ENCODE measurements at places on chromosomes 2 and 18.

DNA sequence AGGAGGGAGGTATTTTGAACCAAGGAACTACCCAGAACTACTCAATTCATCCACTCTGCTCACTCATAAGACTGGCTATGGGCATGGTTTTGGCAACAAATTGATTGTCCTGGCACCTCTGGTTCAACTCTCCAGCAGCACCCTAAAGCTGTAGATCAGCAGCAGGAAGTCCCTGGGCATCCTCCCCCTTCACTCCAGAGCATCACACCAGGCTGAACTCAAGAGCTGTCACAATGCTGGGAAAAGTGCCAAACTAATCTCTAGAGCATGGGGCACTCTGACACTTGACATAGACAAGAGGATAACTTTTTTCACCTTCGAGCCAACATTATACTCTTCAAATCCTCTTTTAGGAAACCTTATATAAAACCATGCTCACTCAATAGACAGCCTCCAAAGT, 154.1 kb upstream of the RBBP8 start:
- DNase-seq: no peak

DNA sequence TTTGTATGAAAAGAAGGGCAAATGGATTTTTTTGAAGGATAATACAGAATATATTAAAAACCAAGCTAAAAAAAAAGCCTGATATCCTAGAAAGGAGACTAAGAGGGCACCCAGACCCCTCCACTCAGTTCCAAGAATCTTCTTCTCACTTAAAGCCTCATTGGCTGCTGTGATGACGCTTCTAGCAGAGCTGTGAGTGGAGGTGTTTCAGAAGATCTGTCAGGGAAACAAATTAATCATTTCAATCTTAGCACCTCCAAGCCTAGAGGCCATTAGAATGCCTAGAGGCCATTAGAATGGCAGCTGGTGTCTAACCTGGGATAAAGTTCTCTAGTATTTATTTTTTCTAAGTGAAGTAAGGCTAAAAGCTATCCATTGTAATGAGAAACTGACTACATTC, 164.2 kb upstream of the TMEM200C start:
- no peak for DNase-seq

DNA sequence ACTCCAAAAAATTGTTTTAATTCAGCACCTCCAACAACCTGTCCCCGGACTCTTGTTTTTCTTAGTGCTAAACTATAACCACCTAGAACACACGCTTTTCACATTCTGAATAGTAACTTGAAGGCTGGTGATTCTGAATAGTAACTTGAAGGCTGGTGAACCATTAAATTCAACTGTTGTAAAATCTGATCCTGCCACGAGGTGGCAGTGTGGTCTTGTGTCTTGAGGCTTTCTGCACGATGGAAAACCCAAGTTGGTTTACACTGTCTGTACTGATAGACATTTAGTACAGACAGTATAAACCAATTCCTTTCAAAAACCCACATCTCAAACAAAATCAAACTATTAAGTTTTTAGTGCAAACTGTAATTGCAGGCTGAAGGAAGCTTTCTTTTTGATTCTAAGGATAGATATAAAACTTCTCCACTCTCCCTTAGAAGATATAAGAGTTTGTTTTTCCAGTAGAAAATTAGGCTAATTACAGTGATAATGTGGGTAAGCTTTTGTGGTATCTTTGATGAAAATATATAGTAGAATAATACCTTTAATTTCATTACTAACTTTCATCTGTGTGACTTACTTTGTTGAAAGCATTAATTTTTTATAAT, 57.6 kb downstream of the VAPA start:
- peak; percentile 68 for DNase-seq

GRCh38 chr2:53670331-53670730, 97.3 kb upstream of the CHAC2 start:
- DNase-seq: no peak

DNA sequence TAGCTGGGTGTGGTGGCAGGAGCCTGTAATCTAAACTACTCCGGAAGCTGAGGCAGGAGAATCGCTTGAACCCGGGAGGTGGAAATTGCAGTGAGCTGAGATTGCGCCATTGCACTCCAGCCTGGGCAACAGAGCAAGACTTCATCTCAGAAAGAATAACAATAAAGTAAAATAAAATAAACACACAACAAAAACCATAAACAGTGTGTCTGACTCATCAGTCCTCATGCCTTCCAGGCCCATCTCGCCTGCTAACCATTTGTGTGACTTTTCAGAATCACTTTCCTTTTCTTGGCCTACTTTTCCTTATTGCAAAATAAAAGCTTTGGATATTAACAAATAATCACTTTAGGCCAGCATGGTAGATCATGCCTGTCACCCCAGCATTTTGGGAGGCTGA, 42.0 kb upstream of the ASXL2 start:
- no peak for DNase-seq

GRCh38 chr2:190763901-190764514, 115.1 kb downstream of the NAB1 start:
- DNase-seq: no peak

DNA sequence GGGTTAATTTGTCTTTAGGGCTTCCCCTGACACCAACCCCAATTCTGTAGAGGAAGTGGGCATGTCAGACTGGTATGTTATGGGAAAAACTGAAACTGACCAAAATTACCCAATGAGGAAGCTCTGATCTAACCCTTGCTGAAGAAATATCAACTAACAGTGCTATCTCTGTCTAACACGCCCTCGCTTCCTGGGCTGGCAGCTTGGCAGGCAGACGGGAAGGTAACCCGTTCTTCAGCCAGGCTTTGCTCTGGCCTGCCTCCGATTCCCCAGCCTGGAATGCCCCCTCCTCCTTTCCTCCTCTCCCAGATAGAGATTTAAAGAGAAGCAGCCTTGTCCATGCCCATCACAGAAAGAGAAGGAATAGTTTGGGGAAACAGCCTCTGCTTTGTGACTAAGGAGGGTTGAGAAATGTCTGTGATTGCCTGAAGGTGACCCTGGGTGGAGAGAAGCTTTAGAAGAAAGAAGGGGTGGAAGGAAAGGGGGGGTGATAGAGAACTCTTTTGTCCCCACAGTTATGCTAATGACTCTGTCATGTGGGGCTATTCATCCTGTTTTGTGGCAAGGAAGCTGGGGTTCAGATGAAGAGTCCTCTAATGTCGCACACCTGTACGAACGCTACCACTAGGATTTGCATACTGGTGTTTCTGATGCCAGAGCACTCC, 15.4 kb downstream of the HK2 start:
- DNase-seq: no peak

- DNase-seq: peak; percentile 12
Measured at GRCh38 chr2:165793161-165793778, 777 bp downstream of the GALNT3 start.

DNA sequence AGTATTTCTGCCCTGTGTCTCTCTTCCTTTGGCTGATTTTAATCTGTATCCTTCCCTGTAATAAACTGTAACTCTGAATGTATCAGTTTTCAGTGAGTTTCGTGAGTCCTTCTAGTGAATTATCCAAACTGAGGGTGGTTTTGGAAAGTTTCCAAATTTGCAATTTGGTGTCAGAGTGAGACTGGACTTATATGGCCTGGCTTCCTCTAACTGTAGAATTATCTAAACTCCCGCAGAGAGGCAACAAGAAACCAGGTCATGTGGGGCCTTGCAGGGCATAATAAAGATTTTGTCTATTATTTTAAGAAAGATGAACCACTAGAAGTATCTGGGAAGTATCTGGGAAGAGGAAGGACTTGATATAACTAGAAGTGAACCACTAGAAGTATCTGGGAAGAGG, 95.3 kb upstream of the RNF152 start:
- no peak for DNase-seq

DNA sequence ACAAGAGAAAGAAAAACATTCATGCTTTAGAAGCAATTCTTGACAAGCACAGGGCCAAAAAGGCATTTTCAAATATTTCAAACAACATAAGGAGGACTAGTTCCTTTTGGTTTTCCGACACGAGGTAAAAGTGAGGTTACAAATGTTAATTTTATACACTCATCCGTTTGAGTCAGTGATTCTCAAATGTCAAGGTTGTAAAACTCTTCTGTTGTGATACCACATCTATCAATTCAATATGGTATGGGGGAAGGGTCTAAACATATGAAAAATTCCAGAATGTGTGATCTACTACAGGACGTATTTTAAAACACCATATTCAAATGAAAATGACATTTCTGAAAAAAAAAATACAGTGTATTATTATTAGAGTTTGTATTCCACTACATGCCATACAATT, 52.7 kb downstream of the TGIF1 start:
- no peak for DNase-seq

GRCh38 chr2:12733846-12734245, 17.1 kb downstream of the TRIB2 start:
- no peak for DNase-seq

DNA sequence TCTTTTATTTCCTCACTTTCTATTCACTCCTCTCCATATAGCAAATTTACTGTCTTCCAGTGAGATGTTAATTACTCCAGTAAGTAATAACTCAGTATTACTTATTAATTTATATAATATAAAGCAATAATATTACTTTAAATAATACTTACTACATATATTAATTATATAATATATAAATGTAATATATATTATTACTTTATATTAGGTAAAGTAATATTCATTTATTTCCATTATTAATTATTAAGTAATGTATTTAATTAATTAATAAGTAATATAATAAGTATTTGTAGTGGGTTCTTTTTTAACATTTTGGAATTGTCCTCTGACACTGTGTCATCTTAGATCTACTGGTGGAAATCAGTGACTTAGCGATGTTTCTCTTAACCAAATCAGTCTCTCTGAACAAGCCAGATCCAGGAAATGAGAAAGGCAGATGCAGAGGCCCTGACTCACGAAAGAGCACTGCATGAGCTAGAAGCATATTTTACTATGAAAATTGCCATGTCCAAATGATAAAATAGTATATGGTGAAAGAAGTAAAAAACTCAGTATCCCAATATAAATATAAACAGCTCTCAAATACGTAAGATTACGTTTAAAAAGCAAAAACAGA, 115.9 kb downstream of the DSEL start:
- no peak for DNase-seq

DNA sequence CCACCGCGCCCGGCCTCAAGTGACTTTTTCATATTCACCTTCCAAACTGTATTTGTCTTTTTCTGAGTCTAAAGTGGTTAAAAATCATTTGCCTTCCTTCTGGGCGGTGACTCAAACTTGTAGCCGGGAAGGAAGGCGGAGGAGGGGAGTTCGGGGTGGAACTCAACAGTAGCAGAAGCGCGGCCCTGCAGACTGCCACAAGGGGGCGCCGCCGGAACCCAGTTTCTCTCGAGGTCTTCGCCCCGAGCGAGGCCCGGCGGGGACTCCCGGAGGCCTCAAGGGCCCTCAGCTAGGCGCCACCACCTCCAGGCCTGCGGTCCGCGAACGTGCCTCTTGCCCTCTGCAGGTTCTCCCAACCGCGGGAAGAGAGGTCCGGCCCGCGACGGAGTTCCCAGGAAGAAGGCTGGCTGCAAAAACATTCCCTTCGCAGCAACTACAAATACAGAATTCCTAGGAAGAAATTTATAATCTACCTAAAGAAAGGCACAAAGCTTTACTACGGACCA, 16.8 kb upstream of the ITM2C start:
- DNase-seq: peak; percentile 83

DNA sequence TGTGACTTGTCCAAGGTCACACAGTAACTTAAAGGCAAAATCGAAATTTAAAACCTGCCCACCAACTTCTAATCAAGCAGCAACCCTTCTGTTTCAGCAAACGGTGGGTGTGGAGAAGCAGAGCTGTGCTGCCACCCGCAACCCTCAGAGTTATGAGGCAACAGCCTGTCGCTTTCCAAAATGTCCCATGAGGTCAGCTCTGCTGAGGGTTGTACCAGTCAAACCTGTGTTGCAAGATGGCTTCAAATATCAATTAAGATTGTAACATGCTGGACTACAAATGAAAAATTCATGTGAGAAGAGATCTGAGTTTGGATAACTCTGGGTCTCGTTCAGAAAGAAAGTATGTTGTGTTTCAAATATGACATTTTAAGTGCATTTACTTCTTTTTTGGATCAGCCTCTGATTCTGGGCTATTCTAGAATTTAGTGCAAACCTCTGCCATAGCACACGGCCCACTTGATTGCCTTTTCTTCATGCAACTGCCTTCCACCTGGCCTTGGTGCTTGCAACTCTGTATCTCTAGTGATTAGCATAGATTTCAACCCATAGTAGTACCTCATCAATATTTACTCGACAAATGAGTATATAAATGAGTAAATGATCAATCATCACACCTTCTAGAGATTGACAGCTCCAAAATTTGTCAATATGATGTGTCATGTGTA, 69.3 kb downstream of the TIMM21 start:
- no peak for DNase-seq

- DNase-seq: no peak
Measured at GRCh38 chr2:96319396-96319795, 5.7 kb upstream of the ITPRIPL1 start.

DNA sequence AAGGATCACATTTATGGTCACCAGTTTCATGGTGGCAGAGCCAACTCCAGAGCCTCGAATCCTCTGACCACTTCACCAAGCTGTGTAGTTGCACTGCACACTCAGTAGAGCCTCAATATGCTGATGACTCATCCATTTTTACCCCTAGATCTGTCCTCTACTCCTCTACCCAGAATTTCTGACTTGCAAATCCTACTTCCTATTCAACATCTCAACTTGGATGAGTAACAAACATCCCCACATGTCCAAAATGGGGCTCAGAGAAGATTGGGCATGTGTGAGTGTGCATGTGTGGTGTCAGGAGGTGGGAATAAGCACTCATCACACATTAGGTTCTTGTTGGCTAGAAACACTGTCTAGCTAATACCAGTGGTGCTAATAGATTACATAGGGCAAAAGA, 57.8 kb upstream of the IGFBP2 start:
- no peak for DNase-seq

- no peak for DNase-seq
Measured at GRCh38 chr2:10686176-10686730, 3.5 kb downstream of the NOL10 start.

- no peak for DNase-seq
Measured at GRCh38 chr2:212237350-212238095, 301.1 kb downstream of the ERBB4 start.

DNA sequence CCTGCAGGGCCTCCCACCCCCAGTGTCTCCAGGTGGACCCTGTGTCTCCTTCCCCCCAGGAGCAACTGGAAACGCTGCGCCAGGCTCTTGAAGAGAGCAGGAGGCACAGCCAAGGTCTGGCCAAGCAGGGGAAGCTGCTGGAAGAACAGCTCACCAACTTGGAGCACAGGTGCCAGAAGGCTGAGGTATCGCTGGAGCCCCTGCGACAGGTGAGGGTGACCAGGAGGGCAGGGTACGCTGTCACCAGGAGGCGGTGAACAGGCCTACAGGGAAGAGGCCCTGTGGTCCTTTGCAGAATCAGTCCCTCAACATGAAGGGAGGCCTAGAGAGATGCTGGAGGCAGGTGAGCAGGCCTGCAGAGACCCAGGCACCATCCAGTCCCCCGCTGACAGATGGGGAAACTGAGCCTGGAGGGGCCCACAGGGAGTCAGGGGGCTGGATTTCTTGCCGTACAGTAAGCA, 15.6 kb upstream of the SNED1 start:
- DNase-seq: no peak

GRCh38 chr2:68367953-68368653, 3.0 kb downstream of the PLEK start:
- DNase-seq: no peak

- no peak for DNase-seq
Measured at GRCh38 chr2:209696836-209697711, 74.6 kb upstream of the UNC80 start.
